CD4-positive, alpha-beta T cell treated with Interferon alpha-2 for 1 hour (primary cell): ENCODE measurements at places on chromosomes 4 and X.
A peak's percentile ranks its signal among the peaks of the same experiment; 100 is the strongest.

GRCh38 chrX:122135070-122135469 lies 1049.0 kb upstream of the GRIA3 start:
- DNase-seq = no peak

DNA sequence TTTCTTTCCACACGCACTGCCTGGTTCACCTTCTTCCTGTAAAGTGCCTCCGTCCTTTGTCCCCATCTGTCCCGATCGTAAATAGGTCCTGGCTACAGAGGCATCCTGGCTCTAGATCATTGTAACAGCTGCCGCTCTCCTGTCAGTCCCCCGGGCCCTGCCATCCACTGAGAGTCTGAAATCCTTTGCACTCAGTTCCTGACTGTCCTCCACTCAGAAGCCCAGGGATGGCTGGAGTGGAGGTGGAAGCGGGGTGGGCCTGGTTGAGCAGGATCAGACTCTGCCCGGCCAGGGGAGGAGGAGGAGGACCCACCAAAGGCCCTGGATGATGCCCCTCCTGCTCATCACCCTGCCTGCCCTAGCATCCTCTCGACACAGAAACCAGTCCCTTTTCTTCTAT lies 29.8 kb downstream of the PIGG start:
- no peak for DNase-seq

DNA sequence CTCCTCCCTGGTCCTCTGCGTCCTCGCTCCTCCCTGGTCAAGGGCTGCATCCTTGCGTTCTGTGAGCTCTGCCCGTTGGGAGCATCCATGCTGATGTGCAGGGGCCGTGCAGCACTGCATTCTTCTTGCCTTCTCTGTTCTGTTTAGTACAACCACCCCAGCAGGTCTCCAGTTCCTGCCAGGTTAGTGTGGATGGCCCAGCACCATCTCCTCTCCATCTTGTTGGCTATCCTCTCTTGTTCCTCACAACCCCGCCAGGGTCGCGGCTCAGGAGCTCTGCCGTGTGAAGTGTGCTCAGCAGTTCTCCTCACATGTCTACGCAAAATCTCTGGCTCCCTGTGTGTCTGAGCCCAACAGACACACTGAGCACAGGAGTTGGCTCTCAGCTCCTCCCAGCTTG lies 10.4 kb upstream of the MAEA start:
- no peak for DNase-seq

DNA sequence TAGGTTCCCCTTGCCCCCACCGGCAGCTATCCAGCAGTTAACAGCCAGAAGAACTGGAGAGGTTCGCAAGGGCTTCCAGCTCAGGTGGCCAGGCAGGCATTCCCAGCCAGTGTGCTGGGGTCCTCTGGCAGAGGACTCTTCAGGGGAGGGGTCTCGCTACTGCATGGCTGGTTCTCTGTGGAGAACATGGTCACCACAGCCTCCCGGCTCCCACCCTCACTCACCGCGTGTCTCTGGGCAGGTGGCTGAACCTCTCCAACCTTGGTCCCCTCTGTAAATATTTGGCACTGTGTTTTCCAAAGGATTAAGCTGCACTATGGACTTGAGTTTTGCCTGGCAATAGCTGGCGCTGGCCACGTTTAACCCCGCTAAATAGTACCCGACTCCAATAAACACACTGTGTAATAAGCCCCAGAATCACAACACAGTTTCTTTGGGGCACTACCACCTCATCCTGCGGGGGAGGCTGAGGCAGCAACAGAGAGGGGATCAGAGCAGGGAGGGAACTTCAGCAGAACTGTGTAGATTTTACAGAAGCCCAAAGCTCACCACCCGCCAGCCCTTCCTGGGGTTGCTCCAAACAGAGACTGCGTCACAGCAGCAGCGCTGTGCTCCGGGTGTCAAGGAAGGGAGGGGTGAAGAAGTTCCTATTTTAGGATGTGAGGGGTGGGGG lies 15.2 kb downstream of the BCOR start:
- DNase-seq = no peak

GRCh38 chr4:169975838-169976796 lies 50.1 kb downstream of the MFAP3L start:
- no peak for DNase-seq

- DNase-seq = no peak
Observed at GRCh38 chr4:11049001-11049400, 364.4 kb upstream of the CLNK start.

- DNase-seq = no peak
Observed at GRCh38 chr4:3466691-3467600, 3.8 kb downstream of the DOK7 start.

GRCh38 chr4:35697210-35697736 lies 547.0 kb downstream of the ARAP2 start:
- no peak for DNase-seq

DNA sequence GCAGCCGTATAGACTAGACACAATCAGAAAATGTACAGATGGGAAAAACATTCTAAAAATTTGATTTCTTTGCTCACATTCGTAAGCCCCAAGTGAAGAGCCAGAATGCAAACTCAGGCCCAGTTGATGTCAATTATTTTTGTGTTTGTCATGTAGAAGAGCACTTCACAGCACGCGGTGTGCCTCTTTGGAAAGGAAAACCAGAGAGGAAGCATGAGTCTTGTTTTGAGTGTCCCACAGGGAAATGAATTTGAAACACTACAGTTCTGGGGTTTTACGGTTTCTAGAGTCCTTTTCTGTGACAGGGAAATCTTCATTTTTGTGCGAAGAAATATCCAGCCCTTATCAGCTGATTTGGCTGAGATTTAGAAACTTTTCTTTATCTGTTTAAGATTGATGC lies 554.6 kb upstream of the BOD1L1 start:
- no peak for DNase-seq

GRCh38 chr4:54281054-54281766 lies 52.1 kb downstream of the PDGFRA start:
- DNase-seq = no peak

DNA sequence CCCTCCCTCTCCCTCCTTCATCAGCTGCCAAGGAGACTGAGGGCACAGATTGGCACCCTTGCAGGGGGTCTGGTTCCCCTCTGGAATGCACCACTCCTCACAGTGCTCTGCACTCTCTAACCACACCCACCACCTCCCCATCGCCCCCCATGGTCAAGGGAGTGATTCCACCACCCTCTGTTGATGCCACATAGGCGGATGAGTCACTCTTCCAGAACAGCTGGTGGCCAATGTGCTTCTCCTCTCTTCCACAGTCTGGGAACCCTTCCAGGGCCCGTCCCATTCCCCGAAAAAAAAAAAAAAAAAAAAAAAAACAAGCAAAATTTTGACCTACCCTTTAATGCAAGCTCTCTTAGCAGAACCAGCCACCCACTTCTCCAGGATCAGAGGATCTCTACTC lies 341.3 kb upstream of the KLF3 start:
- no peak for DNase-seq

GRCh38 chrX:134753718-134754008 lies 95.4 kb upstream of the PLAC1 start:
- DNase-seq = no peak

GRCh38 chr4:6777636-6778281 lies 4.8 kb upstream of the KIAA0232 start:
- DNase-seq = no peak

- DNase-seq = no peak
Observed at GRCh38 chr4:6461301-6462165, 10.9 kb downstream of the PPP2R2C start.

- no peak for DNase-seq
Observed at GRCh38 chrX:134658002-134658759, at the start of gene PLAC1. Gene PLAC1 (minus strand): TSS chrX:134658471. CDS start chrX:134566682, 91,789 bp downstream.

DNA sequence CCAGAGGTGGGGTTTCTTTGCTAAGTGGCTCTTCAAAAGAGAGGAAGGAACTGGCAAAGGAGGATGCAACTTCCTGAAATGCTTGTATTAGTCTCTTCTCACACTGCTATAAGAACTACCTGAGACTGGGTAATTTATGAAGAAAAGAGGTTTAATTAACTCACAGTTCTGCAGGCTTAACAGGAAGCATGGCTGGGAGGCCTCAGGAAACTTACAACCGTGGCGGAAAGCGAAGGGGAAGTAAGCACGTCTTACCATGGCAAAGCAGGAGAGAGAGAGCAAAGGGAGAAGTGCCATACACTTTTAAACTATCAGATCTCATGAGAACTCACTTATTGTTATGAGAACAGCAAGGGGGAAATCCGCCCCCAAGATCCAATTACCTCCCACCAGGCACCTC lies 505.7 kb downstream of the ZNF674 start:
- DNase-seq = no peak

DNA sequence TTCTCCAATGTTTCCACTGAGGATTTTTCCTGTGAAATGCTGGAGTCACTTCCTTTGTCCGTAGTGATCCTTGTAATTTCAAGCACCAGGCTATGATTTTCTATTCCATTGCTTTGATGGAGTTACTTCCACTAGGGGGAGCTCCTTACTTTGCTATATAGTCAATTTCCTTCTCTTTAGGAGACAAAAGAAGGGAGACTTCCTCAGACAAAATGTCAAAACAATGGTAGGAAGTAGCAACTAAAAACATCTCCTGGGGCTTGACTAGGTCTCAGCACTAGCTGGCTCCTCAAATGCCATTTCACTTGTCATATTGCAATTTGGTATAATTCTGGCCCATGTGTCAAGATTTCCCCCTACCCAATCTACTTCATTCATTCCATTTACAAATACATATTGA lies 24.1 kb downstream of the ZCCHC12 start:
- DNase-seq = peak; percentile 50

- DNase-seq = no peak
Observed at GRCh38 chr4:136562834-136563233, 969.5 kb downstream of the PCDH18 start.

DNA sequence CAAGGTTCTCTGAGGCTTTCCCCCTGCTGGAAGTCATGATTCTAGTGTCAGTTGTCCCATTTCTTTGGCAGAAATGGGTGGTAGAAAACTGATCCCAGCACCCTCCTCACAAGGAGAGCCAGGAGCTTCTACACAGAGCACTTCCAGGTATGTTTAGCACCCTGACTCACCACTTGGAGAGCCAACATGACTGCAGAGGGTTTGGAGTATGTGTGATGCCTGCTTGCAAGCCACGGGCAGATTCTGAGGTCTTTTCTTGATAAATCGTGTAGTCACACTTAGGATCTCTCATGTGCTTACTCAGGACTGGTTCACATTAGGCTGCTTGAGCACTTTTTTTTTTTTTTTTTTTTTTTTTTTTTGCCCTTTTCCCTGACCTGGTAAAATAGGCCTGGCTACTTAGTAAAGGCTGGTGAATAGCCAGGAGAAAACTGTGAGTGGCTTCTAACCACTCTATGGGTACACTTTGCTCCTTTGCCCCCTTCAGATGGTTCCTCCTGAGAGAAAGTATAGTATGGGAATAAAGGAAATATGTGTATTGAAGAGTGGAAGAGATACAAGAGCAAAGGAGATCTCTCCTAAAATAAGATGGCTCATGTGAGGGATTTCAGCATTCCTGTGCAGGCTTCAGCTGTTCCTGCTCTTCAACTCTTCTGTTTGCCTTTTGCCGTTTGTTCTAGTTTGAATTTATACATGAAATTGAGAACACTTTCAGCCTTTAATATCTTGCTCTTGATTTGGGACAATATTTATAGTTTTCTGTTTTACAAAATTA lies 103.6 kb downstream of the EMCN start:
- DNase-seq = no peak

DNA sequence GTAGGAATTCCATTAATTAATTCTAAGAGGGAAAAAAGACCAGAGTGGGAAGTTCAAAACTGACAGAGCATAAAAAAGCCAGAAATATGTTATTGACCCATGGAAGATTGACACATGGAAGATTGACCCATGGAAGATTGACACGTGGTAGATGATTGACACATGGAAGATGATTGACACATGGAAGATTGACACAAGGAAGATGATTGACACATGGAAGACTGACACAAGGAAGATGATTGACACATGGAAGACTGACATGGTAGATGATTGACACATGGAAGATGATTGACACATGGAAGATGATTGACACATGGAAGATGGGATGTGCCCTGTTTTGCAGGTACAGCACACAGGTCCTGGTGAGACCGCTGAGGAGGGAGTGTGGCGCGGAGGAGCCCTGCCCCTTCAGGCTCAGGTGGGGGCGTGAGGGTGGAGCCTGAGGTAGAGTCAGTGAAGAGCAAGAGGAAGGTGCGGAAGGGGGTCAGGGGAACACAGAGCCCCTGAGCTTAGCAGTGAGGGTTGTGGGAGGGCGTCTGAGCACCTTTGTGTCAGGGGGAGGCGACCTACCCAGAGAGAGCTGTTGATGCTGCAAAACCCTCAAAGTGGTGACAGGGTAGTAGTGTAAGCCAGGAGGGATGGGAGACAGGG lies 15.8 kb upstream of the PDE6B start:
- no peak for DNase-seq

- no peak for DNase-seq
Observed at GRCh38 chr4:108114503-108114902, 54.2 kb downstream of the LEF1 start.

DNA sequence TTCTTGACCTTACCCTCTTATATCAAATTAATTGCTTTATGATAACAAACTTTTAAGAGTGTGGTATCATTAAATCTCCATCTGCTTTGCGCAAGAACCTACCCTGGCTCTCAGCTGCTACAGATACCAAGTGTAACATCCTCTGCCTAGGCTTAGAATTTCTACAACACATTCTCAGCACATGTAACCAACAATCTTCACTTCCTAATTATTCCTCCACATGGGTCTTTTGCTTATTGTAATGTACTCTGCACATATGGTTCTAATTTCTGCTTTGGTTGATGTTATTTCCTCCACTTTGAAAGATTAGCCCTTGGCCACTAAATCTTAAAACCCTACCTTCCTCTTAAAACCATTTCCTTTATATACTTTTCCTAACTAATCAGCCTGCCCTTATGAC lies 242.4 kb downstream of the ARHGAP24 start:
- DNase-seq = no peak

GRCh38 chr4:157405070-157405469 lies 184.5 kb downstream of the GRIA2 start:
- DNase-seq = no peak

DNA sequence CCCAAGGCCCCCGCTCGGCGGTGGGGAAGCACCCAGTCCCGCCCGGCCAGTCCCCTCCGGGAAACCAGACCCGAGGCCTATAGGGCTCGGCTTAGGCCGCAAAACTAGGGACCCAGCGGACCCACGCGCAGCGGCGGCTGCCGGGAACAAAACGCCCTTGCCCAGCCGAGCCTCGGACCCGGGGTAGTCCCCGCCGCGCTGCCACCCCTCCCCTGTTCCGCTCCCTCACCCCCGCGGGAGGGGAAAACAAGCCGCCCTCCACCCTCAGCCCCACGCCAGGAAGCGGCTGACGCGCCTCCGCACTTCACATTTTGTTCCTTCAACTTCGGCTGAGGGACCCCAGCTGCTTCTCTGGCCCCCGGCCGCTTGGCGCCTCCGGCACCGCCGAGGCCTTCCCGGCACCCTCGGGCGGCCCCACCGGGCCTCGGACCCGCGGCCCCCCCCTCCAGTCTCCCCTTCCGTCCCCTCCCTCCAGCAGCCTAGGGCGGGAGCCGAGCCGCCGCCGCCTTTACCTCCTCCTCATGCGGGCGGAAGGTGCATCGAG lies 694 bp downstream of the PDS5A start:
- peak; percentile 54 for DNase-seq

- no peak for DNase-seq
Observed at GRCh38 chr4:56971383-56971782, 6.0 kb downstream of the NOA1 start.

DNA sequence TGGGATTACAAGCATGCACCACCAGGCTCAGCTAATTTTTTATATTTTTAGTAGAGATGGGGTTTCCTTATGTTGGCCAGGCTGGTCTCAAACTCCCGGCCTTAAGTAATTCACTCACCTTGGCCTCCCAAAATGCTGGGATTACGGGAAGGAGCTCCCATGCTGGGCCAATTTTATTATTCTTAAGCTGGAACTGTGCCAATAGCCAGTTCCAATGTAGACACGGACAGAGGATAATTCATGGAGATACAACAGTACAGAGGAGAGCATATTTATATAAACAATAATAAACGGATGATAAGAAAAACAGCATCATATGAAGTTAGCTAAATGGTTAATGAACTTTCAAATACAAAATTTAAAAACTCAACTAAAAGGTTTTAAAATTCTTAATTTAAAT lies 87.8 kb downstream of the PPA2 start:
- DNase-seq = no peak
